ENCODE measurements at places on chromosomes 12 and 14. TPM values are rescaled to one million over a fixed set of nuclear protein-coding genes. Genes with fewer than 3 reads are reported as not detected.

LRTM2 gene
- 14.6 TPM for total RNA-seq

KRT5 gene
- total RNA-seq, result not detected

TEX22 gene
- 2.7 TPM for total RNA-seq

DNA sequence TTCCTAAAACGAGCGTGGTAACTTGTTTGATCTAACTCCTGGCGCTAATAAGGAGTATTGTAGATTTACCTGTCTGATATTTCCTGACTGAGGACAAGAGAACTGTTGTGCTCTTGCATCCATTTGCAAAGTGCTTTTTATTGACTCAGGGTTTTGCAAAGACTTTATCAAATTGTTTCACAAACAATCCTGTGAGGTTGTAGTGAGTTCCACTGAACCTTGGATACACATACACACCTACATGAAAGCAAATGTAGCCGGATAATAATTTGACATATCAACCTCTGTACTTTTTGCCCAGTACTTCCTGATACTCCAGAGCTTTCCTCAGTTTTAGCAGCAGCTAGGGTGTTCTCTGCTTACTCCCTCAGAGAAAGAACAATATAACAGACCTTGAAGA lies 6.7 kb upstream of the PTGER2 start:
- H3K36me3 ChIP-seq, result no peaks in the 10 kb centered on the region
- no peak for DNase-seq
- no peak overlapping the region for H3K4me3 ChIP-seq
- no peak overlapping the region for H3K27ac ChIP-seq
- no peaks in the 10 kb centered on the region for H3K4me1 ChIP-seq
- H3K27me3 ChIP-seq, result no peaks in the 10 kb centered on the region

DNA sequence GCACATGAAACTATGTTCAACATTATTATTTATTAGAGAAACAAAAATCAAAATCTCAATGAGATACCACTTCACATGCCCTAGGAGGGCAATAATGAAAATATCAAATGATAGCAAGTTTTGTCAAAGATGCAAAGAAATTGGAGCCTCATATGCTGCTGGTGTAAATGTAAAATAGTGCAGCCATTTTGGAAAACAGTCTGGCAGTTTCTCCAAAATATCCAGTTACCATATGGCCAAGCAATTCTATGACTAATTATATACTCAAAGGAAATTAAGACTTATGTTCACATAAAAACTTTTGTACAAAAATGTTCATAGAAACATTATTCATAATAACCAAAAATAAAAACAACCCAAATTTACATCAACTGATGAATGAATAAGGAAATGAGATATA lies 313.6 kb upstream of the LMO3 start:
- no peaks in the 10 kb centered on the region for H3K36me3 ChIP-seq
- no peak overlapping the region for H3K27ac ChIP-seq
- H3K4me3 ChIP-seq, result no peak overlapping the region
- no peaks in the 10 kb centered on the region for H3K4me1 ChIP-seq

Data from glutamatergic neuron (in vitro differentiated cells).